ENCODE measurements at places on chromosomes 1 and 21.

GRCh38 chr1:147721716-147722115 lies 38.7 kb downstream of the GJA5 start:
- no peak for DNase-seq

DNA sequence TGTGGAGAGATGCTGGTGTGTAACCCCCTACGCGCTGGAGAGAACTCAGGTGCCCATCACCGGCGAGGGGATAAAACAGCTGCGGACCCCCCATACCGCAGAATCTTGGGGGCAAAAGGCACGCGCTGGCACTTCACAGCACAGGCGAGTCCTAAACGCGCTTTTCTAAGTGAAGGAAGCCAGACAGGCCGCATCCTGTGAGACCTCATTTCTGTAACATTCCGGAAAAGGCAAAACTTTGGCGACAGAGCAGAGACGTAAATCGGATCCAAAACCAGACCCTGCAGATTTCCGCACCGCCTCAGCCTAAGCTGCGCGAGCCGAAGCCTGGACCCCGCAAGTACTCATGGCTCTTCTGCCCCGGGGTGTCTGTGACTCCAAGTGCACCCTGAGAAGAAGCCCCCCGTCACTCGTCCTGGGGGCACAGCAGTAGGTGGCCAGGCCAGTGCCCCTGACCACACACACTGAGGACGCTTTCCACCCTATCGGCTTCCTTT lies 60.9 kb downstream of the SLX9 start:
- DNase-seq = no peak

- DNase-seq = no peak
Measured at GRCh38 chr1:193339401-193339800, 153.0 kb upstream of the B3GALT2 start.

GRCh38 chr1:201255479-201256362 lies 27.6 kb upstream of the PKP1 start:
- no peak for DNase-seq

GRCh38 chr21:20254964-20255363 lies 743.2 kb upstream of the NCAM2 start:
- no peak for DNase-seq

DNA sequence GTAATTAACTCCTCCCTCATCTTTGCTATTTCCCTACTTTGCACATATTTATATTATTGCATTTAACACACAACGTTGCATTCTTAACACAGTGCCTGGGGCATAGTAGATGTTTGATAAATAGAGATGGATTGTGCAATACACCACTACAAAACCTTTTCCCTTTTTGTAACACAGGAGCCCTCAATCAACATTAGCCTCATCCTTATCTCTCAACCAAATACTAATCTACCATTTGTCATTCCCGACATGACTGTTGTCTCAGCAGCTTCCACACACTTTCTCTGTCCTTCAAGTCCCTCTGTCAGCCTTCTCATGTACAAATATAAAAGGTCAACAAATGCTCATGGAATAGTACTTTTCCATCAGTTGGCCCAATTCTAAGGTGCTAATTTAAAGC lies 78.9 kb upstream of the KCNK2 start:
- no peak for DNase-seq

GRCh38 chr1:7528386-7529198 lies 242.5 kb upstream of the VAMP3 start:
- DNase-seq = no peak

- no peak for DNase-seq
Measured at GRCh38 chr1:30313584-30313983, 409.8 kb downstream of the MATN1 start.

DNA sequence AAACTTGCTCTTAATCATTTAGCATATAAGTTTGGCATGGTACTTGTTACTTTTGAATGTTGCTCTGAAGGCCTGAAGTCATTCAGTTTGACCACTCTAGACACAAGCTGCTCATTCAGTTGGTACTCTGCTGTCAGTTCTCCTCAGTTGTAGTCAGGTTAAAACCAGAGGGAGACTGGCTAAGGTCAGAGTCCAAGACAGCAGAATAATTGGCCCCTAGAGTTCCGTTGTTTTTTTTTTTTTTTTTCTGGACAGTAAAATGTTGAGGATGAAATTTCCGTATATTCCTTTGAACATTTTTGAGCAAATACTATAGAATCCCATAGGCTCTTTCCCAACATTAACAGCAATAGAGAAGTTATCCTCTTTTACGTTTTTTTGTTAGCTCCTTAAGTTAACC lies 9.4 kb downstream of the ZBTB40 start:
- no peak for DNase-seq

DNA sequence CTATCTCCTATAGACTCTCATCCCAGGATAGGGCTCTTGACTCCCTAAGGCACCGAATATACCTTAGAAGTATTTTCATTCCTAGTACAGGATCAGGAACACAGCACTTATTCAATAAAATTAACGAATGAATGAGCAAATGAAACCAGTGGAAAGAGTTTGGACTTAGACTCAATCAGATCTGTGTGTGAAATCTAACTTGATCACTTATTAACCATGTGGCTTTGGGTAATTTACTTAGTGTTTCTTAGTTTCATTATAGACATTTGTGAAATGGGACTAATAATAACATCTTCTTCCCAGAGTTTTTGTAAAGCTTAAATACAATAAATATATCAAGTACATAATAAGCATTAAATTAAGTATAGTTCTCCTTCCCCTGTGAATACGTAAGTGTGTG lies 230.1 kb downstream of the ADGRL2 start:
- DNase-seq = no peak

- no peak for DNase-seq
Measured at GRCh38 chr21:41861987-41862386, 17.2 kb downstream of the PRDM15 start.

DNA sequence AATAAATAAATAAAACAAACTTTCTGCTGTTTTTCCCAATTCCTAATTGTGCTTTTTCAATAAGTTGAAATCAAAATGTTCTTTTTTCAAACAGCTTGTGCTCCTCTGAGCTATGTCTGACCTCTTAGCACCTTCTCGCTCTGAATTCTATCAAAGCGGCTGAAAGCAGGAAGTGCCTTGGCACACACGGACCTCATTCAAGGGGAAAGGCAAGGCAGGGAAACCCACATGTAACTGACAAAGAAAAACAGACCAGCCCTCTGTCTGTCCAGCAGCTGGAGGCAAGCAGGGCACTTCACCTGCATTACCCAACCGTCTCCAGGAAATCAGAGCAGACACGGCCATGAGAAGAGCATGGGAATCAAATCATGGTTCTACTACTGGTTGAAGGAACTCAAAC lies 56.7 kb downstream of the PLPP3 start:
- DNase-seq = no peak

All from adrenal gland (tissue), 19 donors.